HFFc6 (cell line): ENCODE measurements at places on chromosomes 1 and 21.

DNA sequence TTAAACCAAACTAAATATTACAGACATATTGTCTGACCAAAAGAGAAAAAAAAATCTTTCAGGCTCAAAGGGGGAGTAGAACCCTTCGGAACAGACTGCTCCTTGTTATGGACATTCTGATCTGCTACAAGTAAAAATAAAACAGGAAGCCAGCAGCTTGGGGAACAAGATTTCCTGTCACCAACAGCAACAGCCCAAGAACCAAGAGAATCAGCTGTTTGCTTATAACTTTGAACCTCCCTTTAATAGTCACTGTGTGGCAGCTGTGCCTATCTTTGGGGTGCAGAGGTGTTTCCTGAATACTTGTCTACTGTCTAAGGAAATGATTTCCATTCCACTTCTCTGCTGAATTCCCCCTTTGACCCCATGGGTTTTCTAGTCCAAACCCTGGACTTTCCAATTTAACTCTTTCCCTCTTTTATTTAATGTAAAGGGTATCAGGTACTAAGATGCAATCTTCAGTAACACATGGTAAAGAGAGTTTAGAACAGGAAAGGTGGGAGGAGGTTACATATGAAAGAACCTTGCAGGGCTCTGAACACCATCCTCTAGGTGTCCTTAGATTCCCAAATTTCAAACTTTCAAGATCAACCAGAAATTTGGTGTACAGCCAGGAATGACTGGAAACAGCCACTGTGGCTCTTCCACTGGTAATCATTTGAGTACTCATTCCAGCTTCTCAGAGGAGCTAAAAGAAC is 38.6 kb downstream of the GPR3 start:
- no peak for DNase-seq

DNA sequence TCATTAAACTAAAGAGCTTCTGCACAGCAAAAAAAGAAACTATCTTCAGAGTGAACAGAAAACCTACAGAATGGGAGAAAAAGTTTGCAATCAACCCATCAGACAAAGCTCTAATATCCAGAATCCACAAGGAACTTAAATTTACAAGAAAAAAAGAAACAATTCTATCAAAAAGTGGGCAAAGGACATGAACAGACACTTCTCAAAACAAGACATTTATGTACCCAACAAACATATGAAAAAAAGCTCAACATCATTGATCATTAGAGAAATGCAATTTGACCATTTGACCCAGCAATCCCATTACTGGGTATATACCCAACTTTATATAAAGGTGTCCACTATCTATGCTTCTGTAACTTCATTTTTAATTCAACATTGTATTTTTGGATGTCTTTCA is 31.1 kb upstream of the VN1R5 start:
- DNase-seq = no peak

GRCh38 chr1:59143133-59143487 is 153.8 kb upstream of the FGGY start:
- DNase-seq = peak; percentile 98

GRCh38 chr1:103063921-103064320 is 44.4 kb downstream of the COL11A1 start:
- DNase-seq = no peak

DNA sequence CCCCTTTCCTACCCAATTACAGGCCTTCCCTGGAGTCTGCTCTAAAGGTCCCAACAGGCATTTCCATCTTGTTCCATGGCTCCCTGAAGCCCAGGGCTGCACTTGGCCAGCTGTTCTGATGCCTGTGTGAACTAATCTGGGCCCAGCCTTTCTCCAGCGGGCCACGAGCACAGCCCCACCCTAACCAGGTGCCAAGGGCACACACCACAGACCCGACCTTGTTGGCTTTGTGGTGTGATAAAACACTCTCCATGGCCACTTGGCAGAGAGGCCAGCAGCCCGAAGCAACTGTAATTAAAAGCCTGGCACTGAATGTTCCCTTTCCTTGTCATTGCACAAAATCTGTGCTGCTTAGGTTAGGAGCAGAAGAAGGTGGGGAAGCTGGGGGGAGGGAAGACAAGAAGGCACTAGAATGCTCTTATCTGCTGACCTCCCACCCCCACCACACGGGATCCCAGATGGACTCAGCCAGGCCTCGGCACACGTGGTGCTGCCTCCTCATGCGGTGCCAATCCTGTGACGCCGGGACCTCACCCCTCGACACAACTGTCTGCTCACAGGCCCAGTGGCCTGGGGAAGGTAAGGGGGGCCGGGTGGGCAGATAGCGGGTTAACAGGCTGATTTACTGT is 9.9 kb downstream of the HCRTR1 start:
- no peak for DNase-seq
